ENCODE measurements at places on chromosomes 7 and 10.

DNA sequence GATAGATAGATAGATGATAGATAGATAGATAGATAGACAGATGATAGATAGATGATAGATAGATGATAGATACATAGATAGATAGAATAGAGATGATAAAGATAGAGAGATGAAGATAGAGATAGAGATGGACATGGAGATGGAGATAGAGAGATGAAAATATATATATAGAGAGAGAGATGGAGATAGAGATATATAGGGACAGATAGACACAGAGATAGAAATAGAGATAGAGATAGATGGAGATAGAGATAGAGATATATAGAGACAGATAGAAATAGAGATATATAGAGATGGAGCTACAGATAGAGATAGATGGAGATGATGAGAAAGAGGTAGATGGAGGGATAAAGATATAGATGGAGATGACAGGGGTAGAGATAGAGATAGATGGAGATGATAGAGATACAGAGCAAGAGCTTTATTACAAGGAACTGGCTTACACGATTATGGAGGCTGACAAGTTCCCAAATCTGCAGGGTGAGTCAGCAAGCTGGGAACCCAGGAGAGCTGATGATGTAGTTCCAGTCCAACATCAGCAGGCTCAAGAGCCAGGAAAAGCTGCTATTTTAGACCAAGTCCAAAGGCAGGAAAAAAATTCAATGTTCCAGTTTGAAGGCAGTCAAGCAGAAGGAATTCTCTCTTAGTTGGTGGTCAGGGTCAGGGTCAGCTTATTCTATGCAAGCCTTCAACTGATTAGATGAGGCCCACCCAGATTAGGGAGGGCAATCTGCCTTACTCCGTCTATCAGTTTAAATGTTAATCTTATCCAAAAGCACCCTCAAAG lies 37.1 kb downstream of the CAV1 start:
- no peak for DNase-seq

- DNase-seq = peak; percentile 73
Measured at GRCh38 chr7:97835296-97836138, 36.7 kb downstream of the ASNS start.

GRCh38 chr7:100799037-100799896 lies 28.1 kb downstream of the EPHB4 start:
- peak; percentile 70 for DNase-seq

DNA sequence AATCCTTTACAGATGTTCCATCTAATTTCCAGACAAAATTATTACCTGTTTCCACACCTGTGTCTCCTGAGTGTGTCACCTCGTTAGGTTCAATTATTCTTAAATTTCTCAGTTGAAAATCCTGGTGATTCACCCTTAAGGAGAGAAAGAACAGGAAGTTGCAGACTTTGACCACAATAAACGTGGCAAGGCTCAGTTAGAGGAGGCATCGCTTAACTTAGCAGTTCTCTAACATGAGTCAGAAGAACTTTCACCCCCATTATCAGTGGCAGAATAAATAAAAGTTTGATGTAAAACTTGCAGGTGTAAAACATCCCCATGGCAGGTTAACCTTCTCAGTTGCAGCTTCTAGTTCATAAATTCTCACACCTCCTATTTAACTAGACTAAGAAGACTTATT lies 8.3 kb downstream of the XPNPEP1 start:
- no peak for DNase-seq

GRCh38 chr7:120703585-120704240 lies 154.2 kb downstream of the TSPAN12 start:
- no peak for DNase-seq

DNA sequence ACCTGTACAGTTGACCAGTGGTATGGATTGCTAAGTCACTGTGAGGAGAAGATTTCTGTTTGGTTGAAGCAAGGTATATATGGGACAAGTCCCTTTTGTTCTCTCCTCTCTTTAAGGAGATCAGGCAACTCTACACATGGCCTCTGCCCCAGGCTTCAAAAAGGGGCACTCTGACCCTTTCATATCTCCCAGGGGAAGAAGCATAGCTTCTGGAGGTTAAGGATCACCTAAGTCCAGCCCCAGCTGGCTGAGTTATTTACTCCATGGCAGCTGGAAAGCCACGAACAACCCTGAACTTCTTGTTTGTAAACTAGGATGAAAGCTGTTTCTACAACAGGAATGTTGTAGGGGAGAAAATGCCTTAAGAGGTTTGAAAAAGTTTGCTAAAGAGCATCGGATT lies 129.2 kb upstream of the FEZF1 start:
- no peak for DNase-seq

DNA sequence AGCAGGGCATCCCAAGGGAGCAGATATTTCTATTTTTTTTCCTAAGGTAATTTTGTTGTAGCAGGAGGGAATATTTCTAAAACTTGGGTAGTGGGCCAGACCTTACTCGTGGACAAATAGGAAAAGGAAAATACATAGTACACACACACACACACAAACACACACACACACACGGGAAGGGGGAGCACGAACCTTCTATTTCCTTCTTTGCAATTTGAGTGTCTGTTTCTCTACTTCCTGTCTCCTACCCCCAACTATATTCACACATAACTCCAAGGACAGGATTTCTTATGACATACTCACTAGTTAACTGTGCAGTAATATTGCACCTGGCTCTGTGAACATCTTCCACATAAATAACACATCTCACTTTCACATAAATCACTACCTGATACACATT lies 4.4 kb downstream of the LDB1 start:
- no peak for DNase-seq

GRCh38 chr10:91796331-91797047 lies 1.7 kb upstream of the TNKS2 start:
- DNase-seq = no peak

DNA sequence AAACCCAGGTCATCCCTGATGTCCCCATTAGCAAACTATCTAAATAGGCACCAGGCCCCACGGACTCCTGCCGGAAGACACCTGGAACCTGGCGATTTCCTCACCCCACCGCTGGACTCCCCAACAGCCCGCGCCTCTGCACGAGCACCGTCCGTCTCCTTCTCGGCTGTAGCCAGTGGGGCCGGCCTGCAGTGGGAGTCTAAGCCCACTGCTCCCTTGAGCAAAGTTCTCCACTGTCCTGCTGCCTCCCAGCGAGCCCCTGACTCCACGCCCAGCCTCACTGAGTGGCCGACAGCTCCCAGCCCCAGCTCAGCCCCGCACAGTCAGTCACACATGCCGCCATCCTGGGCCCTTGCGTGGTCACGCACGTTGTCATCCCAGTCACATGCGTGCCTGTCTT lies 211.3 kb upstream of the PPP2R2D start:
- no peak for DNase-seq

DNA sequence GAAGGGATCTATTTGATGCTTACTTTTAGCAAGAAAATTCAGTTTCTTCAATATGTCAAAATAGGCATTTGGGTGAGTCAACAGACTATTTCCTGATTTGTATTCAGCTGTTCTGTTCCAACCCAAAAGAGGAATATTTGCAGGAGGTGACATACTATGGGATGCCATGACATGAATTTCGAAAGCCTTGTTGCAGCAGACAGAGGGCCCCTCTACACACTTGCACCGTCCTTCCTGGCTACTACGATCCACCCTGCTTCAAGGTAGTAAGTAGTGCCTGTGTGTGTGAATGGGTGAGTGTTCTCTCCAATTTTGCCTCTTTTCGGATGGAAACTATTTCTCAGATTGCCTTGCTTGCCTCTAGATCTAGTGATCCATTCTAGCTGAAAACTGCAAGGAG lies 413.0 kb upstream of the ADARB2 start:
- DNase-seq = no peak

- peak; percentile 82 for DNase-seq
Measured at GRCh38 chr10:71835671-71836595, 15.1 kb downstream of the PSAP start.

GRCh38 chr10:119284679-119285096 lies 77.3 kb downstream of the GRK5 start:
- peak; percentile 72 for DNase-seq

DNA sequence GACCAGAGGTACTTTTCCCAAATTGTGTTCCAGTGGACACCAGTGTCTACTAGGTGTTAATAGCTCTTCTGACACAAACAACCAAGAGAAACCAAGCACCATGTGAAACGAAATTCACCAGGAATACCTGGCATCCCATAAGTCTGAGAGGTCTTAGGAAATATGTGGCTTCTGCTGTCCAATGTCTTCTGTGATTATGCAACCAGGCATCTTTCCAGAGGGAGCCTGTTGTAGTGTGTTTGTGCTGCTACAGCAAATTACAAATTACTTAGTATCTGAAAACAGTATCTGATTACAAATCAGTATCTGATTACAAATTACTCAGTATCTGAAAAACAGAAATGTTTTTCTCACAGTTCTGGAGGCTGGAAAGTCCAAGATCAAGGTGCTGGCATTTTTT lies 133.6 kb upstream of the NPVF start:
- no peak for DNase-seq

DNA sequence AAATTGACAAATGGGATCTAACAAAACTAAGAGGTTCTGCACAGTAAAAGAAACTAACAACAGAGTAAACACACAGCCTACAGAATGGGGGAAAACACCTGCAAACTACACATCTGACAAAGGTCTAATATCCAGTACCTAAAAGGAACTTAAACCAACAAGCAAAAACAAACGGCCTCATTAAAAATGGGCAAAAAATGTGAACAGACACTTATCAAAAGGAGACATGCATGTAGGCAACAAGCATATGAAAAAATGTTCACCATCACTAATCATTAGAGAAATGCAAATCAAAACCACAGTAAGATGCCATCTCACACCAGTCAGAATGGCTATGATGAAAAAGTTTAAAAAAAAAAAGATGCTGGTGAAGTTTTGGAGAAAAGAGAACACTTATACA lies 197.4 kb downstream of the KBTBD2 start:
- DNase-seq = no peak

DNA sequence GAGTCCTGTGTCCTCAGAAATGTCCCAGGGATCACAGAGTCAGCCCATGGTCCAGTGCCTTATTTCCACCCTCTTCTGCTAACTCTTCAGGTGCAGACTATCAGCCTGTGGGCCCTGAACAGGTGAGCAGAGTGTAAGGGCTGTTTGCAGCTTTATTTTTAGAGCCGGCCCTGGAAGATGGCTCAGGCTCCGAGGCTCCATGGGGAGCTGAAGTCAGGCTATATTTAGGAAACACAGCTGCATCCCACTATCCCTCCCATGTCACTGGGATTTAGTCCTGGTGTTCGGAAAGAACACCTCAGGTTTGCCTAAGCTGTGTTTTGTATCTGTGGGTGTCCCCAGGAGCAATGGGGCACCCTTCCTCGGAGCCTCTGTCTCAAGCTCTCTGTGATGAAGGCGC lies 126.9 kb downstream of the RPS24 start:
- no peak for DNase-seq

DNA sequence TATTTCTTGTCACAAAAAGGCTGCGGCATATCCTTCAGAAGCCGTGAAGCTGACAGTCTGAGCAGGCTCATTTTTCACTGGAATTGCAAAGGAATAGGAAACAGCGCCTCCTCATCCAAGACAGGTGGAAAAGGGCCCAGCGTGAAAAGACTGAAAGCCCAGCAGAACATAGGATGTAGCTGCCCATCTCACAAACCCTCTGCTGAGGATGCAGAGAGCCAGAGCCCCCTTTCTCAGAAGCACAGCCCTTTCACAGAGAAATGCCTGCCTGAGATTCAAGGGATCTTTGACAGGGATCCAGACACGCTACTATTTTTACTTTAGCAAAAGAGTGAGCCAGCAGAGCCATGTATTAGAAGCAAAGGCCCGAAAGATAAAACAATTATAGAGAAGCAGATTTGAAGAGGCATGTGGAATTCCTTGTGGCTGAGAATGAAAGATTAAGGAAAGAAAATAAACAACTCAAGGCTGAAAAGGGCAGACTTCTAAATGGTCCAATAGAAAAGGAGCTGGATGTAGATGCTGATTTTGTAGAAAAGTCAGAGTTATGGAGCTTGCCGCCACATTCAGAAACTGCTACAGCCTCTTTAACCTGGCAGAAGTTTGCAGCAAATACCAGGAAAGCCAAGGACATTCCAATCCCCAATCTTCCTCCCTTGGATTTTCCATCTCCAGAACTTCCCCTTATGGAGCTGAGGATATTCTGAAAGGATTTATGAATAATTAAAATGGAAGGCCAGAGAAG lies 36.9 kb downstream of the GDI2 start:
- DNase-seq = no peak

DNA sequence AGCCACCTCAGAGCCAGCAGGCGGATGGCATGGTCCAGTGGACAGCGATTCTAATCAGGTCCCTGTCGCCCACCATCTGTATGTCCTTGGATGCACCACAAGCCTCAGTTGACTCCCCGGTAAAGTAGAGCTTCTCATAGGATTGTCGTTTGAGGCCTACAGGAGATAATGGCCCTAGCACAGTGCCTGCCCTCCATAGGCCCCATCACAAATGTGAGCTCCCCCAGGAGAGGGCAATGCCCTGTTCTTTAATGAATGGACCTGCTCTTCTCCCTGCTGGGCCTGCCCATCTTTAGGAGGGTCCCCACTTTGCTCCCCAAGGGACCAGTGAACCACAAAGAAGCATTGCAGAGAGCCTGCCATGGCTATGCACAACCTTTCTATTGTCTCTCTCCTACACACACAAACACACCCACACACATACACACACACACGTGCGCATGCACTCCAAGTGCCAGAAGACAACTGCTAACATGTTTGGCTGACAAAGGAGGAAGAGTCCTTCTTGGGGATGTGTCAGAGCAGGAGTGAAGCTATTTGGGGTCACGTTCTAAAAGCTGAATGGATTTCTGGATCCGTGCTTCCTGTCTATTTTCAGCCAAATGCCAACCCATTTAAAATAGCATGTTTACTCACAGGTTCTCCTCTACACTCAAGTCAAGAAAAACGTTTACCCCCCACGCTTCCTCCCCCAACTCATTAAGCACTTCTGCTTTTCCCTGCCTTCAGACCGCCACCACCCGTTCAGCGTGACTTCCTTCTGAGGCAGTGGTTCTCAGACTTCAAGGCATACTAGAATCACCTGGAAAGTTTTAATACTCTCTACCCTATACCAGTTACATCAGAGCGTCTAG lies 196.1 kb downstream of the GRID1 start:
- DNase-seq = no peak

GRCh38 chr10:62108759-62109586 lies 159.7 kb downstream of the RTKN2 start:
- no peak for DNase-seq

DNA sequence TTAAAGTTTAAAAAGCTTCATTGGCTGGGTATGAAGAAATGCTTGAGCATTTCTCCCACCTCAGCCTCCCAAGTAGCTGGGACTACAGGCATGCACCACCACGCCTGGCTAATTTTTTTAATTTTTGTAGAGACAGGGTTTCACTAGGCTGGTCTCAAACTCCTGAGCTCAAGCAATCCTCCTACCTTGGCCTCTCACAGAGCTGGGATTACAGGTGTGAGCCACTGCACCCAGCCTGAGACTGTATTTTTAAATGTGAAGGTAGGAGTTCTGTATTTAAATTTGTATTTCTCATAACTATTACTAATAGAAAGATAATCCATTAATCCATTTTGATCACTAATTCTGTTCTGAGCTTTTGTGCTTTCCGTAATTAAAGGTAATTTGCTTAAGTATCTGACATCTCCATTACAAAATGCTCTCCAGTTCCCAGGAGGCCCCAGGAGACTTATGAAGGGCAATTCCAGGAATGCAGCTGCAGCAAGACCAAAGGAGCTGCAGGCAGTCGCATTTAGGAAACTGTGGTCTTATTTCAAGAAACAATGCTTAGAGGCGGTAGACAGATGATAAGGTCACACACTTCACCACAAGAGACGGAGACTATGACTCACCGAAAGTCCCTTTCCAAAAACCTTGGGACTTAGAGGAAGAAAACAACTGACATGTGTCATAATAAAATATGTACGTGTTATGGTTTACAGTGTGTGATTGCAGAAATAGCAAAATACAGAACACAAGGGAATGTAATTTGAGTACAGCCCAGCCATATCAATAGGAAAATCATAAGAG lies 23.3 kb downstream of the YAE1 start:
- no peak for DNase-seq

All from right atrium auricular region (tissue), 2 donors.